ENCODE measurements at places on chromosomes 3 and 15.

GRCh38 chr3:13709706-13710105, 160.8 kb downstream of the FBLN2 start:
- DNase-seq = no peak

GRCh38 chr3:16059081-16059537, 115.4 kb upstream of the GALNT15 start:
- no peak for DNase-seq

DNA sequence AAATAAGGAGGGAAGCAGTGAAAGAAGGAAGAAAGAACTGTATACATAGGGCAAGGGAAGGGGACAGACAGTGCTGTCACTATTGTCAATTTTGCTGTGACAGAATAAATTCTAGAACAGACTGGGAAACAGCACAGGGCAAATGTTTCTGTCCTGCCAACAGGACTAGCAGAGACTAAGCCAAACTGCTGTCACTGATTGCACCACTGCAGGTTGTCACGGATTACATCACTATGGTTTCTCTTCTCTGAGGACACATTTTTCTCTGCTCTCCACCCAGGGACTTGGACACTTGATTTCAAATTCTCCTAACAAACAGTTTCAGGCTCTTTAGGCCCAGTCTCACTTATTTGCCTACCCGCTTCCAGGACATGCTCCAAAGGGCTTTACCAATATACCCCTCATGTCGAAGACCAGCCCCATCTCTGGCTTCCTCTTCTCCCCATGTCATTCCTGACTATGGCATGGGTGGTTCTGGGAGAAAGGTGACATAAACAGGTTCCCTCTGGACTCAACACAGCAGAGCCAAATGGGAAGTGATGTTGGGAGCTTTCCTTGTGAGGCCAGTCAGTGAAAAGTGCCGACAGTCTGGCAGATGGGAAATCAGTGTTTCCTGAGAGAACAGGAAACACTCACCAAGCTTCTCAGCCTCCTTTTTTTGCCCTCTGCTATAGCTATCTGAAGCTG, 70.2 kb upstream of the ST3GAL6 start:
- no peak for DNase-seq

DNA sequence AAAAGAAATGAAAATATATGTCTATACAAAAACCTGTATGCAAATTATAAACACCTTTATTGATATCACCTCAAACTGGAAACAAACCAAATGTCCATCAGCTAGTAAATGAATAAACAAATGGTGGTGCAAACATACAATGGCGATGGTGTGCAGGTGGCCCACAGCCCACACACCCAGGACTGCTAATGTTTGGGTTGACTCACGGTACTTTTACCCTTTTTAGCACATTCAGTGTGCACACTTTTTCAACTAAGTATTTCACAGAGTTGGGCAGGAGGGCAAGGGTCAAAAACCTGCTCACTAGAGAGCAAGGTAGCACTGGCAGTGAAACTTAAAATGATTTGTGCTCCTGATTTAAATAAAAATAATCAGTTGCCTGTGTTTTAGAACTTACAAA, 123.1 kb upstream of the BHLHE40 start:
- no peak for DNase-seq

GRCh38 chr15:71136793-71137518, 21.7 kb downstream of the THSD4 start:
- no peak for DNase-seq

DNA sequence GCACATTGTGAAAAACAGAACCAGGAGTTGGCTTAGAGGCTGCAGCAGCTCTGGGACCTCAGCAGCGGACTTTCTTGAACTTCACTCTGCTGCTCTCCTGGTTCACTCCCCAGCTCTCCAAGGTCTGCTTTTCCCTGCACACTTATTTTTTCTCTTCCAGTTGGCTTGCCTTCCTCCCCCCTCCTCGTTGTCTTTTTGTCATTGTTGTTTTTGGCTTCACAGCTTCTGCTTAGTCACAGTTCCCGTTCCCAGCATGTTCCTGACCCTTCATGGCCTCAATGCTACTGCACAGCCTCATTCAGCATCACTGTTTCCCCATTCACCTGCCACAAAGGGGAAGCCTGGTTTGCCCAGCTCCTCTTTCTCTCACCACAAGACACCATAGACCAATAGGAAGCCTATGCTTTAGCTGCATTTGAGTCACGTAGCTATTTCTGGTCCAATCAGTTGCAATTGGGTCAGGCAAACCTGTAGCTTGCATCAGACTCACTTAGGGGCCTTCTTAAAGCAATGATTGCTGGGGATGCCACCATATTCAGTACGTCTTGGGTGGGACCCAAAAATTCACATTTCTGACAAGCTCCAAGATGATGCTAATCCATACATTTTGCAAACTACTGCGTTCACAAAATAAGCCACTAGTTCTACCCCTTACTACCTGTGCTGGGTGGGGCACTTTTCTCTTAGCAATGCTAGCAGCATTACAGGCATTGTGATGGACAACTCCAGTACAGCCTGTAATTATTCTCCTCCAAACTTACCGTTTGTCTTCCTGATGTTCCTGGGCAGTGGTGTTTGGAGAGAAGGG, 7.8 kb upstream of the SUMF1 start:
- no peak for DNase-seq

- DNase-seq = no peak
Observed at GRCh38 chr15:63335543-63336240, 46.0 kb downstream of the CA12 start.

DNA sequence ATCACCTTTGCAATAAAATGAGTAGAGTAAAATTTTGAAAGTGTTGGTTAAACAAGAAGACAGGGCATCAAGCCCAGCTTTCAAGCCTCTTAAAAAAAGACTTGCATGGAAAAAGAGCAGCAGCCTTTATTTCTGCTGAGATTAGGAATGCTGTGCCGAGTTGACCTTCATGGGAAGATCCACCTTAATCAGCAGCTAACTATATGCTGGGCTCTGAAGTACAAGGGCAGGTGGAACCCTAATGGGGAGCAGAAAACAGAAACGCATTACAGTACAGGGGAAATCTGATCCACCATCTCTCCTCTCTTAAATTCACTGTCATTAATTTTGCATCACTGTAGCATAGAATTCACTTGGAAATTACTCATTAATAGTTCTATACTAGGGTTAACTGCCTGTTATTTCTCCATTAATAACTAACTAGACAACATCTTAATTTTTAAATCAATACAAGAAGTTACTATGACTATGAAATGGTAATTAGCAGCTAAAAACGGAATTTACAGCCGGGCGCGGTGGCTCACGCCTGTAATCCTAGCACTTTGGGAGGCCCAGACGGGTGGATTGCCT, 133.6 kb downstream of the GHSR start:
- no peak for DNase-seq

DNA sequence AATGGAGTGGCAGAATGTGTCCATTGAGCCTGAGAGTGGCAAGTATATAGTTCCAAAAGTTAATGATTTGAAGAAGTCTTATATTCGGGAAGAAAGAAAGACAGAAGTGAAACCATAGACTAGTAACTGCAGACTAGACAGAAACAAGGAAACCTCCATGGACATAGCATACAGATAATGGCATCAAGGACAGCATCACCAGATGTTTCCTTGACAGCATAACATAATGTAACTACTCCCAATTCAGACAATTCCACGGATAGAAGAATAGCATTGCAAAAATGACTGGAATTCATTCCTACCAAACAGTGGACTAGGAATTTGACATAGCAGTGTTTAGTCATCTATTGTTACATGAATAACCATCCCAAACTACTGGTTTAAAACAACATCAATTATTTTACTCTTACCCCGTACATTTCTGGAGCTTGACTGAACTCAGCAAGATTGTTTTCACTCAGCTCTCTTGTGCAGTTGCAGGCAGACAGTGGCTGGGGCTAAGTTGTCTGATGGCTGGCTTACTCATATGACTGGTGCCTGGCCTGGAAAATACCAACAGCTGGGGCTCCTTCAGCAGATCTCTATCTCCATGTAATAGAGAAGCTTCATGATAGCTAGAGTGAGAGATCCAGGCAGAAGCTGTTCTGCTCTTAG, 109.7 kb upstream of the GADL1 start:
- DNase-seq = no peak

DNA sequence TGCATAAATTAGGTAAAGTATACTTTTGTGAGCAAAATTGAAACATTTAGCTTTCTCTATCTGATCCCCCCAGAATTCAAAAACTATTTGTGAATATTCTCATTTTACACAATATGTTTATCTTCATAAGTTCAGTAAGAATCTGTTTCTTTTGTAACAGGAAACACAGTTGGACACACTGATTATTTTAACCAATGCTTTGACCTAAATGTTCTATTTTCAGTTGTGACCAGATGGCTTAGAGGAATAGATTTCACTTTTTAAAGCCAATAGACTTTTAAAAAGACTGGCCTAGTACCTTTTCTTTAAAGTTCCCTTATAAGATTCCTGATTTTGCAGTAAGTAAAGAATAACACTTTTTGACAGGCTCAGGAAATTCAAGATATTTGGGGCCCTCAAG, 74.0 kb upstream of the STRIT1 start:
- DNase-seq = no peak

- no peak for DNase-seq
Observed at GRCh38 chr3:171531716-171532115, 71.5 kb upstream of the TNIK start.

GRCh38 chr3:193744048-193744821, 151.2 kb downstream of the OPA1 start:
- no peak for DNase-seq

GRCh38 chr3:159005137-159005536, 203.3 kb downstream of the MFSD1 start:
- no peak for DNase-seq

- no peak for DNase-seq
Observed at GRCh38 chr3:184498986-184499606, 62.5 kb upstream of the EPHB3 start.

- no peak for DNase-seq
Observed at GRCh38 chr3:59774000-59774399, 724.2 kb upstream of the CFAP20DC start.

DNA sequence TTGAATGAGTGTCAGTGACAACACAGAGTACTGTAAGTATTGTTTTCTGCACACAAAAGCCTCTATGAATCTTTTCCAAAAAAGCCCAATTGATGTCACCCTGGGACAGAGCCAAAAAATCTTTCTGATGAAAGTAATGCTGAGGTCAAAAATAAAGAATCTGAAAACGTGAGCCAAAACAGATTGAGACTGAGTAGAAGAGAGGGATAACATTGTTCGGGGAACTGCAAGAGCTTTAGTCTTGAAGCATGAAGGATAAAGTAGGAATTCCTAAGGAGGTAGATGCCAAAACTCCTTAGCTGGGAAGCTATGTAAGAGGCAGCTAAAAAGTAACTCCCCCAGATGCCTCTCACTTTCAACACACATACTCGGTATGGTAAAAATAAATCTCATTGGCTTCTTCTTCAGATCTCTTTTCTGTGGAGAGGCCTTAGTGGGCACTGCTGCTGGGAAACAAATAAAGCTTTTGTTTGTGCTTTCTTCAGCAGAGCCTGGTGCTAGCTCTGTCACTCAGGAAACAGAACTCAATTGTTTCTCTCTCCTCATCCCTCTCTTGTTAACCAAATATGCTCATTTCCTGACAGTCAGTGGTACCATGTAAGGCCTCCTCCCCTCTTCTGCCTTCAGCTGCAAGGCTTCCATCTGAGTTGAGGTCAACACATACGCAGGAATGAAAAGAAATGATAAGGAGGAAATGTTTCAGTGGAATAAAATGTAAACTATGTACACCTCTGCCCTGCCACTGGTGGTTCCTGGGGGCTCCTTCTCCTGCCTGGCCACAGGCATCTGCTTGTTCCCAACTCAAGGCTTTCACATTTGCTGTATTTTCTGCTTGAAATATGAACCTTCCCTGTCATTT, 58.1 kb downstream of the CD200 start:
- DNase-seq = no peak

- DNase-seq = no peak
Observed at GRCh38 chr3:127296959-127297358, 9.1 kb upstream of the PRR20G start.

DNA sequence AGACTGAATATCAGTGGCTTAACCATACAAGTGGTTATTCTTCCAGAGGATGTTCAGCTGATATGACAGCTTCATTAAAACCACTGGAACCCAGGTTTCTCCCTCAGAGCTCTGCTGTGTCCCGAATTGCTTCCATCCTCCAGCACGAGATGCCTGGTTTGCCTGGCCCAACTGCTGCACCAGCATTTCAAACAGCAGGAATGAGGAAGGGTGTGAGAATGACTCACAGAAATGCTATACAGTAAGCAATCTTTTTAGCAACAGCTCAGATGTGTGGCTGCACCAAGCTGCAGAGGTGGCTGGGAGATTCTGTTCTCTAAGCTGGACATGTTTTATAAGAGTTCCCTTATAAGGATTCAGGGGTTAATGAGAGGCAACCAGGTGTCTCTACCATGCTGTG, 271.0 kb downstream of the GABRG3 start:
- DNase-seq = no peak

GRCh38 chr15:90221246-90221900, 12.4 kb downstream of the CIB1 start:
- DNase-seq = no peak

DNA sequence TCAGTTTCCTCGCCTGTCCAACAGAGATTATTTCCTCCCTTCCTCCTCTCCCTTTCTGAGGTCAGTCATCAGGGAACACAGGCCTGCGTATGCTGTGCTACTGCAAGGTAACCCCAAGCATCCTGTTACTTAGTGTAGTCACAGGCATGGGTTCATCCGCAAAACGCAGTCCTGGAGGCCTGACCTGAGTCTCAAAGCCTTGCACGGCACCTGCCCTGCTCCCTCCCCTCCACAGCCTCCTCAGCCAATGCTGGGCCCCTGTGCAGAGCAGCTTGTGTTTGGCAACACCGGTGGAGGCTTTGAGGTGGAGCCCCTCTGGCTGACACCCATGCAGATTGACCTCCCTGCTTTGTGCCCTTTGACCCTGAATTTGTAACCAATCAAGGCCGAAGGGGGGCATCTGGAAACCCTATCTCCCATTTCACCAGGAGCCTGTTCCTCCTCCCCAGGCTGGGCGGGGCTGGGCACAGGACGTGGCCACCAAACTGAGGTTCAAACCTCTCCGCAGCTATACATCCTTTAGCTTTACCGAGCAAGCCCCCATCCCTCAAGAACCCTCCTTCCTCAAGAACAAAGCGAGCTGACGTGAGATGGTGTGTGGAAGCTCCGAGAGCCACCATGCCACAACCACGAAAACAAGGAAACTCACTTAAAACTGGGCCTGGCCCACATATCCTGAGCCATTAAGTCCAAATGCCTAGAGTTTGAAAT, 21.5 kb downstream of the TKT start:
- no peak for DNase-seq

DNA sequence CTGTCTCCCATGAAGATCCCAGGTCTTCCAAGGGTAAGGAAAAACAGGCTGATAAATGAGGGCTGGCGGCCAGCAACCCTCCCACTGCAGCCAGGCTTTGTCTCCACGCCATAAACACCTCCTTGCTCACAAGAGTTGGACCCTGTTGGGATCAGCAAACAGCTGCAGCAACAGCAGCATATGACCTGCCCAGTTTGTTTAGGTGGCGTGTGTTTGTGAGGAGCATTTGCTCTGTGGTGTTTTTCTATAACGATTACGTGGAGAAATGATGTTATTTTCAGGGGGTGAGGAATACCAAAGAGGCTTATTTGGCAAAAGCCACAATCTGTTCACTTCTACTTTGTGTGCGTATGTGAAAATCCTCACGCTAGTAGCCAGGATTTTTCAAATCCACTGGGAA, 58.5 kb downstream of the RFTN1 start:
- DNase-seq = no peak

- no peak for DNase-seq
Observed at GRCh38 chr3:41330465-41330864, 131.2 kb downstream of the CTNNB1 start.

GRCh38 chr3:89392991-89393390, 285.6 kb downstream of the EPHA3 start:
- DNase-seq = no peak

Measured in thymus (tissue), 14 donors.